Renal cortex interstitium (tissue), 15 donors: ENCODE measurements at places on chromosomes 3 and 15. TPM values are rescaled to one million over a fixed set of nuclear protein-coding genes. Genes with fewer than 3 reads are reported as not detected.

DNA sequence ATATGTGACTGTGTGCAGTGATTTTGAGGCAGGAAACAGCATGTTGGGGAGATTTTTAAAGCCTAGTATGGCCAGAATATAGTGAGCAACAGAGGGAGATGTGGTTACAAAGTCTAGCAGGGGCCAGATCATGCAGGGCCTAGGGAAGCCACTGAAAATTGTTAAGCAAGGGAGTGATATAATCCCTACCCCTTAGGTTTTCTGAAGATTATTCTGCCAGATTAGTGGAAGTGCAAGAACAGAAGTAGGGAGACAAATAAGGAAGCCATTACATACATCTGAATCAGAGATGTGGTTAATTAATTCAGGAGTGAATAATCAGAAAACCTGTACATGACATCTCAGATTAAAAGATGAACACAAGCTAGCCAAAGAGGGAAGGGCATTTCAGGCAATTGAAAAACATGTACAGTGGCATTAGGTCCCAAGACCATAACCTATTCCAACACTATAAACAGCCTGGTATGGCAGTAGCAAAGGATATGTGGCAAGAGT, 54.8 kb downstream of the MSL2 start:
- DNase-seq: no peak

GRCh38 chr15:26087395-26087794, 224.3 kb upstream of the ATP10A start:
- no peak for DNase-seq

DNA sequence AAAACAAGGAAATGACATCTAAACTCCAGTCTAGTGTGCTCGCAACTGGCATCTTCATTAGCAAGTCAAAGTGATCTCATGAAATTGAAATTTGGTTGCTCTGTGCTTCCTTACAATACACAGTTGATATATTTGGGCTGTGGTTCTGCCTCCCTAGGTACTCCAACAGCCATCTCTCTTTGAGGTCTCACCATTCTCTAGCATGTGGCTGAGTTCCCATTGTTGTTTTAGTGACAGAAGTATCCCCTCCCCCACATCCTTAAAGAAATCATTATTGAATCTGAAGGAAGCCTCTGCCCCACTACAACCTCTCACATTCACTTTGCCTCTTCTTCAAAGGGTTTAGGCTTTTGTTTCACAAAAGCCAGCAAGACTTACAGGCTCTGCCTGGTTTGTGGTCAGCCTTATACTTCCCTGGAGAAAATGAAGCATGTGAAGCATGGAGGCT, 516.5 kb downstream of the NLGN1 start:
- no peak for DNase-seq

NDN gene
- 73.9 TPM for polyA plus RNA-seq

DNA sequence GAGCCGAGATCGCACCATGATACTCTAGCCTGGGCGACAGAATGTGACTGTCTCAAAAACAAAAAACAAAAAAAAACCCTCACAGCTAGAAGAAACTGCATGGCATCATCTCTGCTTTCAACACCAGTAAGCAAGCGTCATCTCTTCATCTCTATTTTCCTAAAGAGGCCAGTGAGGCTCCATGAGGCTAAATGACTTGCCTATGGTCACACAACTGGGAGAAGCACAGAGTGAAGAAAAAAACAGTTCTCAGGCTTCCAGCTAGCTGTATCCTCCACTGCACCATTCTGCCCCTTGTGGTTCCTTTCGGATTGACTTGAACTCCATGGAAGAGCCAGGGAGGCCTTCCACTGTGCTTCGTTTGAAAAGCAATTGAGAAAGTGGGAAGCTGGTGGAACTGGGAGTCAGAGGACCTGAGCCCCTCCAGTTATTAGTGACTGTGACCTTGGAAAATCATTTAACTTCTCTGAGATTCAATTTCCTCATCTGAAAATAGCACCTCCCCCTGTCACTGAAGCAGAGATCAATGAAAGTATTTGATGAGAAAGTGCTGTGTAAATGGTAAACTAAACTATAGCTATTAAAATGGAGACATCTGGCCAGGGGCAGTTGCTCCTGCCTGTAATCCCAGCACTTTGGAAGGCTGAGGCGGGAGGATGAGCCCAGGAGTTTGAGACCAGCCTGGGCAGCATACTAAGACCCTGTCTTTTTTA, 32.1 kb upstream of the DENND4A start:
- DNase-seq: no peak

- DNase-seq: no peak
These were observed 963.4 kb downstream of the ROBO1 start for GRCh38 chr3:78804251-78805037.

GRCh38 chr3:190326361-190326760, 4.1 kb upstream of the CLDN1 start:
- no peak for DNase-seq

- no peak for DNase-seq
These were observed 43.0 kb downstream of the RASA2 start for GRCh38 chr3:141529717-141530414.

GRCh38 chr3:196643201-196643749, 3.8 kb downstream of the NRROS start:
- no peak for DNase-seq

DNA sequence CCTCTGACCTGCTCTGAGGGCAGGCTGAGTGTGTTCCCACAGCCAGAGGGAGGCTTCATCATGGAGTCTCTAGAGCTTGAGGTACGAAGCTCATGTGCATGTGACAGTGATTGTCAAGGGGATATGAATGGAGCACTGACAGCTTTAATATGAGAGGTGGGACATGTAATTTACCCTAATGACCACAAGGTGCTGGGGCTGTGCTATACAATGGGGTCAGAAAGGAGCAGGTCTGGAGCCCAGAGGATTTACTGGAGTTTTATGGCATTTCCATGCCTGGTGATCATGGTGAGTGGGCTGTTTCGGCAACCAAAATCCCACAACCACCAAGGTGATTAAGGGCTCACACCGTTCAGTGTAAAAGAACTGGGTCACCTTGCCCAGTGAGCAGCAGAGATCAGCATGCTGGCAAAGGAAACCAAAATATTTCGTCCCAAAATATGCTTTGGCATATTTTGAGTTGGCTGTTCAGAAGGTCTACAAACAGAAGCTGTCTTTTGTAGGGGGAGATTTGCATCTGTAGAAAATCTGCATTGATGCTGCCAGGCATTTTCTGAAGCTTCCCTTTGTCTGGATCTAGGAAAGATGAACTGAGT, 40.1 kb upstream of the RASGRF1 start:
- DNase-seq: no peak

SLC28A1 gene
- 6.8 TPM for polyA plus RNA-seq

DNA sequence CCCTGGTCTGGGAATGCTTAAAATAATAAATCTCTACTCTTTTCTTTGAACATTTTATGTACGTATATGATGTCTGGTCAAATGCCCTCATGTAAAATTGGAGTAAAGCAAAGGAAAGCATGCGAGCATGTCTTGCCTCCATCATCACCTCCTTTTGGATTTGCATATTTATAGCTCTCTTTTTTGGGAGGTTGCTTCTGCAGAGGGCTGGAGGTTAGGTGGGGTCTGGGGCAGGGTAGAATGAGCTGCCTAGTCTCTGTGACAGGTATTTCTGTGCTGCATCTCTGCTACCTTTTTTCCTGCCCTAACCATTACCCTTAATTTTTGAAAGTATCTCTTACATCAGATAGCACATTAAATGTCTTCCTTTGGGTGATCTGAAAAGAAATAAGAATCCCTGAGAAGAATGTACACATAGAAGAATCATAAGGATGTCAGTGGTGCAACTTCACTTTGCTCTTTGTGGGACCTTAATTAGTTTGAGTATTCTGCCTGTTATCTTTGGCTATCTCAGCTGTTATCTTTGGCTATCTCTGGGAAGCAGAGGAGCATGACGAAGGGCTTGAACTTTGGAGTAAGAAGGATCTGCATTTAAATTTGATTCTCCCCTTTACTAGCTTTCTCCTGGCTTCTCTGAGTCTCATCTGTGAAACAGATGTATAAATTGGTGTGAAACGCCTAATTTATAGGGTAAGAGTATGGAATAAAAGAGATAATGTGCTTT, 40.2 kb downstream of the PPM1L start:
- DNase-seq: no peak

SLC24A5 gene
- polyA plus RNA-seq: 0.39 TPM

GRCh38 chr3:33665294-33665693, 52.8 kb downstream of the CLASP2 start:
- DNase-seq: no peak

GRCh38 chr3:54159917-54160316, 37.6 kb downstream of the CACNA2D3 start:
- no peak for DNase-seq

GRCh38 chr3:32056559-32057290, 49.7 kb upstream of the GPD1L start:
- DNase-seq: no peak

DNA sequence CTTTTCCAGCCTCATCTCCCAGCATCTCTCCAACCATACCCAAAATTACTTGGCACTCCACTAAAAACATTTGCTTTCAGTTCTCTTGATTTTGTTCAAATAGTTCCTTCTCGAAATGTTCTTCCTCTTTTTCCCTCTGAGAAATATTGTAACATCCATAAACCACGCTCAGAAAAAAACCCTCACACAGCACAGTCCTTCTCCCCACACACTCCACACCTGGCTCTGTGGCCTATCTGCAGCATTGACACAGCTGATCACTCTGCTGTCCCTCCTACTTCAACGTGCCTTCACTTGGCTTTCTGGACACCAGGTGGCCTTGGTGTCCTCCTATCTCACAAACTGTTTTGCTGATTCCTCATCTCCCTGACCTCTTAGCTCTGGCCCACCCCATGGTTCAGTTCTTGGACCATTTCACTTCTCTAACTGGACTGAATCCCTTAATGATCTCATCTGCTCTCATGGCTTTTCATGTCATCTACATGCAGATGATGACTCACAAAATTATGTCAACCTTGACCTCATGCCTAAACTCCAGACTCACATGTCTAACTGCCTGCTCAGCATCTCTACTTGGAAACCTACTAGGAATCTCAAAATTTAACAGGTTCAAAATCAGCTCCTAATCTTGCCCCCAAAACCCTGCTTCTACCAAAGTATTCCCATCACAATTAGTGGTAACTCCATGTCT, 93.3 kb downstream of the TRIM42 start:
- DNase-seq: no peak

DNA sequence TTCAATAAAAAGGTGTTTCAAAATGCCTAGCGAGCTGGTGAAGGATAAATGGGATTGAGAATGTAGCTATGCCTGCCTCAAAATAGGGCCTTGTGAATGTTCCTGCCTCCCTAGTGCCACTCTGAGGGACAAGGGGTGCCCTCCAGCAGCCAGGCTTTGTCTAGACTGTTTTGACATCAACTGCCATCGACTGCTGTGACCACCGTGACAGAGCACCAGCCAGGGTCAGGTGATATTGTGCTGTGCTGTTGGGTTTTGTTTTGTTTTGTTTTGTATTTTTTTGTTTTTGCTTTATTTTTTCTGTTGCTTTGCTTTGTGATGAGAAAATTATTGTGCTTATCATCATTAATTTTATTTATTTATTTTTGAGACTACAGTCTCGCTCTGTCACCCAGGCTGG, 144.8 kb downstream of the SMAD6 start:
- DNase-seq: no peak

DNA sequence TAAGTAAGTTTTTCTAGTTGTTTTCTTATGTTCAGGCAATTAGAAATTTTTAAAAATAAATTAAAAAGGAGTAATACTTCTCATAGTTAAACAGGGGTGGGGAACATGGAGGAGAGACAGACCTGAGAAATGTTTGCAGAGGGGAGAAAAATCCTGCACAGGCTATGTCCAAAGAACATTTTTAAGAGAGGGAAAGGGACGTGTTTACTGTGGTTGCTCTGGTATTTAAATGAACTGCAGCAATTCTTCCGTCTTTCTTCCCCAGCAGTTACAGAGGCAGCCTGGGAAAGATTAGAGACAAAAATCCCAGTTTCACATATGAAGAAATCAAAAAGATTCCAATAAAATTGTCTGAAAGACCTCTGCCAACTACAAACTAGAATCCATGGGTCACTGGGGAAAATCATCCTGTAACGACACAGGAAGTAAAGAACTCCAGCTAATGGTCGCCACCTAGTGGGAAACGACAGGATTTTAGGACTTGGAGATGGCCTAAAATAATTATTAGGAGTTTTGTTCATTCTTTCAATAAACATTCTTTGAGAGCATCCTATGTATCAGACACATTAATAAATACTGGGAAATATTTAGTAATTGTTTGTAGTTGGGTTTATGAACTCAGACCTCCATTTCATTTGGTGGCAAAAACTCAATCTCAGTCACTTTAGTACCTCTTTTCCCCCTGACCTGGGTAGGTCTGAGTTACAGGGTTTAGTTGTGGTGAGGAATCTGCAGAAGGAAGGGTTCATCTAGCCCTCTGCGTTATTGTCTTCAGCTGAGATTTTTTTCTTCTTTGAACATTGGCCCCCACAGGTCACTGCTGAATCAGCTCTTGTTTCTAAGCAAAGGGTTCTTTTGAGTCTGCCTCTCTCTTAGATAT, 69.9 kb upstream of the GOLIM4 start:
- peak; percentile 66 for DNase-seq

GRCh38 chr3:189898559-189899153, 222.0 kb downstream of the P3H2 start:
- no peak for DNase-seq

DNA sequence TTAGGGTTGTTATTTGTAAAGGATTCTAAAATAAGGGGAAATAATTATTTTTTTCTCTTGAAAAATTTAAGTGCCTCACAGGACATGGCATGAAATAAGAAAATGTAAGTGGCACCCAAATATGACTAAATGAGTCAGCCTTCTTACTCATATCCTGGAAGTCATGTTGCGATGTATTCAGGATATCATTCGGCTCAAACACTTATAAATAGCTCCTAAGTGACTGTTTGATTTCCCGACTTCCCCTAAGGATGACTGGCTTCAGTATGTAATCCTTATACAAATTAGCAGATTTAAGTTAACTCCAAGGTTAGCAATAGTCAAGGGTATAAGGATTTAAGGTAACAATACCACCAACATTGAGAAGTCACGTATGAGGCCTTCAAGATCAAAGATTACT, 57.3 kb upstream of the OSTN start:
- DNase-seq: no peak

DNA sequence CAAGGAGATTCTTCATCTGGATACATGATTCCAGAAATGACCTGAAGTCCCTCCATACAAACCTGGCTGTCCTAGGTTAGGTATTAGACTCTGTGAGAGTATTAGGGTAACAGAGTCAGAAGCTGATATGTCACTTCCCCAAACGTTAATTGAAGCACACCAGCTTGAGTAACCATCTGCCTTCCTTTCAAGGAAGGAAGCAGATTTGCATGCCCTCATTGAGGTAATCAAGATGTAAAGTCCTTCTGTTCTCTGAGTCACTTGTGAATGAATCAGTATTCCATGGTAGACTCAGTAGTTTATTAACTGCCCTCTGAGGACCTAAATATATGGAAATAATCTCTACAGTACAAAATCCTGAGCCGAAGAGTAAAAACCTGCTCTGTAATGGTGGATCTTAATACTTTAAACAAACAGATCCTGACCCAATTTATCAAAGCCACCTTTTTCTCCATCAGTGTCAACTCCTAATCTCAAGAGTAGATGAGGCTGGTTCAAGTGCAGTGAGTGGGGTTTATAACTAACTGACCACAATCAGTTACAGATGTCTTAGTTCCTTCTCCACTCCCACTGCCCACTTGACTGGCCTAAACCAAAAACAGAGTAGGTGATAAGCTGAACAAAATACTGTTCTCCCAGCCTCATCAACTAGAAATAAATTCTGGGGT, 246.2 kb upstream of the CHRM5 start:
- no peak for DNase-seq

- DNase-seq: no peak
These were observed 28.9 kb upstream of the VPS33B start for GRCh38 chr15:91051248-91051647.

RAB7A gene
- polyA plus RNA-seq: 300 TPM

ATP2B2 gene
- 0.47 TPM for polyA plus RNA-seq

ADCY5 gene
- polyA plus RNA-seq: 11.7 TPM

PLA2G4B gene
- polyA plus RNA-seq: 11.9 TPM
